ENCODE measurements at places on chromosomes 5 and 9.

- peak; percentile 12 for DNase-seq
Measured at GRCh38 chr9:93012963-93013855, 45.3 kb upstream of the SUSD3 start.

DNA sequence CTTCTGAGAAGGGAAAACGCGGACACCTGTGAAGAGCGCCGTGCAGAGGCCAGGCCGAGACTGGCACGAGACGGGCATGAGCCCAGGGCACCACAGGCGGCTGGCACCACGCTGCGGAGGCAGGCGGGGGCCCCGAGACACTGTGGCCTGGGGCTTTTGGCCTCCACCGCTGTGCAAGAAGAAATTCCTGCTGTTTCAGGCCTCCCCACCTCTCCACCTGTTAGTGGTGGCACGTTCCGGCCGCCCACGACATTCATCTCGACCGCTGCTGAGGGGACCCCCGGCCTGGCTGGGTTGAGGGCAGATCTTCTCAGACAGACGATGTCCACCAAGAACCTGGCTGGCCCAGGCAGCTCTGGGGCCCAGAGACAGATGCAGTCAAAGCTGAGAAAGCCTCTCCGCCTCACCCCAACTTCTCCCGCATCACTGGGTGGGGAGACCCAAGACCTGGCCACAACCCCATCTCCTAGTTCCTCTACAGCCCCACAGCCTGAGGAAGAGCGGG is 11.5 kb downstream of the NACC2 start:
- no peak for DNase-seq

DNA sequence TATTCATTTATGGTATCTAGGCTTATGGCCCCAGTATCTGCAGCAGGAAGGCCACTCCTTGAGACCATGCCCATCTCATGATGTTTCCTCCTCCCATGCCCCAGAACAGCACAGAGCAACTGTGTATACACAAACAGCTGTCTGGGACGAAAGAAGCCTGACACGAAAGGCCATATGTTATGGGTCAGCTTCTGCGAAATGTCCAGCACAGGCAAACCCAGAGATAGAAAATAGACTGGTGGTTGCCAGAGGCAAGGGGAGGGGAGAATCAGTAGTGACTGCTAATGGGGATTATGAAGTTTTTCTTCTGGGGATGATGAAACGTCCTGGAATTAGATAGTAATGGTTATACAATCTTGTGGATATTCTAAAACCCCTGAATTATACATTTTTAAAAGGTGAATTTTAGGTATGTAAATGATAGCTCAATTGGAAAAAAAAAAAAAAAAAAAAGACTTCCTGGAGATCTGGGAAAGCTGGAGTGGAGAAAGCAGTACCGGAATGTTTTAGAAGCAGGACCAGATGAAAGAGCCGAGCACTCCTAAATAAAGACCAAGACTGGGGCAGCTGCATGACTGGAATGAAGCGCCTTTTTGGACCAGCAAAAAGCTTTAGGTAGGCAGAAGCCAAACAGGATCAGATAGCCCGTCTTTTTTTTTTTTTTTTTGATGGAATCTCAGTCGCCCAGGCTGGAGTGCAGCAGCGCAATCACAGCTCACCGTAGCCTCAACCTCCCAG is 29.2 kb downstream of the PCDHGC5 start:
- DNase-seq: no peak

DNA sequence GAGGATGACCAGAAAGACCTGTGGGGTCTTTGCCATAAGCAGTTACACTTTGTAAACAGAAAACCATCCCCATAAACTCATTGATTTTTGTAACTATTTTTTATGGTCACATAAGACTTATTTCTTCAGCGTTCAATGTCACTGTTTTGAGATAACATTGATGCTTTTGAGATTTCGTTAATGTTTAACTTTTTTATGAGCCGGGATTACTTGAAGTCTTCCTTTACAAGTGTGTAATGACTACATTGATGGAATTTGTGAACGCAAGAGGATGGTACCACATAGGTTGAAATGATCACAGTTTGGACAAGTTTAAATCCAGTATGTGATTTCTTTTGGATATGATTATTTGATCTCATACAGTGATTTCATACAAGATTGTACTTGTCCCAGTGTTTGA is 1.8 kb downstream of the SLC12A2 start:
- DNase-seq: no peak

DNA sequence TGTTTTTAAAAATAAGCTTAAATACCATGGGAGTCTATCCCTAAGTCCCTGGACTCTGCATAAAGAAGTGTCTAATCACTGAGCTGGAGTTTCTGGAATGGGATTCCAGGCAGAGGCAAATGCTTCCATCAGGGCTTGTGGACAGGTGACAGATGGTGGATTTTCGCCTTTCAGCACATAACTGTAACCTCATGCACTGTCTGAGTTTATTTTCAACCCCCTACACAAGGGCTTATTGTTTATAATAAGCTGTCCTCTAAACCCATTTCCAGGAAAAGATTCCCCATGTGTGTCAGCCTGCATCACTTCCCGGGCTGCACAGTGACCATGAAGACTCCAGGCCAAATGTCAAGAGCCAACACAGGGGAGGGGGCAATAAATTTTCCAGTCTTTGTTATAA is 264.0 kb downstream of the PIK3R1 start:
- no peak for DNase-seq

- no peak for DNase-seq
Measured at GRCh38 chr5:116522356-116523136, 52.1 kb downstream of the SEMA6A start.

DNA sequence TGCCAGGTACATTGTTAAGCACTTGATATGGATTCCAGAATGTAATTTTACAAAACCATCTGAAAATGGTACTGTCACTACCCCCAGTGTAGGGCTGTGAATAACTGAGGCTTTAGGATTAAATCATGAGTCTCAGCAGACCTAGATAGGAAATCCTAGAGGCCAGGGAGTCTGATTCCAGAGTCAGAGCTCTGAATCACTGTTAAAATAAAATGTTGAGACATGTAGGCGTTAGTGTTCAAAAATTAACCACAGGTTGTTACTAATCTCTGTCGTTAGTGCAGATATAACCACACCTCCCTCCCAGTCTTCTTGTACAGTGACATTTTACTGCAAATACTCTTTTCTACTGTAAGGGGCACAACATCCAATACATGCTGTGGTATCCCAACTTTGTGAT is 1828.8 kb downstream of the MAT2B start:
- DNase-seq: no peak

- DNase-seq: no peak
Measured at GRCh38 chr5:15791859-15792258, 291.9 kb downstream of the FBXL7 start.

DNA sequence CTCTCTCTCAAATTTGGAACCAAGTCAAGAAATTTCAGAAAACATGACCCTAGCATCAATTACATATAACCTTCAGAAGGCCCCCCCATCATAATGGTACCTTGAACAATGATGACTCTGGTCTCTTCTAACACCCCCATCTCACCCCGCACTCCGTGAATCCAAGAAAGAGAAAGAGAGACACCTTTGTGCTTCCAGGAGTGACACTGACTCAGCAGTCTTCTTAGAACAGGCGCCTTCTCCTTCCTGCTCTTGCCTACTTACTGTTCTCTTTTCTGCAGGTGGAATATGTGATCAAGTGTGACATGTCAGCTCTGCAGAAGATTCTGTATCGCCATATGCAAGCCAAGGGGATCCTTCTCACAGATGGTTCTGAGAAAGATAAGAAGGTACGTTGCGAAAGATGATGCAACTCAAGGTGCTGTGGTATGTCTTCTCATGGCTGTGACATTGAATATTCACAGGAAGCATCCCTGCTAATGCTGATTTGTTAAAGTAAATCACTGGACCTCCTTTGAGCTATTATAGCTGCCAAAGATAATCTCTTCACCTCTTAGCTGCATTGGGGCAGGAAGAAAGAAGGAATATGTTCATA is 81.3 kb downstream of the SMARCA2 start:
- no peak for DNase-seq

DNA sequence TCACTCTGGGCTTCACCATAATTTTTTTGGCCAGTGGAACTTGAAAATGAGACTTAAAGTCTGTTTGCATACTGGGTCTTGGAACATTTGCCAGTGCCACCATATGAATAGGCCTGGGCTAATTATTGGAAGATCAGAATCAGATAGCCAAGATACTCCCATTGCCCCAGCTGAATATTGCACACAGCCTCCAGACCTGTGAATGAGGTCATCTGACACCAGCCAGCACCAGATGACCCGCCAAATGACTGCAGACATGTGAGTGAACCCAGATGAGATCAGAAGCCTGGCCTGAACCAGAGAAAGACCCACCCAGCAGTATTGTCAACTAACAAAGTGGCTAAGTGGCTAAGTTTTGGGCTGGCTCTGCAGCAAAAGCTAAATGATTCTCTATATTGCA is 220.5 kb upstream of the MPDZ start:
- no peak for DNase-seq

DNA sequence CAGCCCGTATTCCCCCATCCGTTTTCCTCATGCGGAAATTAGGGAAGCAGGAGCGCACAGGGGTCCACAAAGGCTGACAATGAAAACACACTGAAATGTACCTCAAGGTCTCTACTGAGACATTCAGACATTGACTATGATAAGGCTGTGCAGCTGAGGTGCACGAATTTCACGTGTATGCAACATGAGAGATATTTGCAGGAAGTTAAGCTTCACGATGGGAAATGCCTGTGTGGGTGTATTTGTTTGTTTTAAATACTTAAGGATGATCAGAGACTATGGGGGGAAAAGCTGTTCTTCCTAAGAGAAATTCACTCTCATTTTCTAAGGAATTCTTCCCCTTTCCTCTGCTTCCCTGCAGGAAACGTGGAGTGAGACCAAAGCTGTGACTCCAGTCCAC is 2.6 kb upstream of the SPATA31E1 start:
- DNase-seq: no peak

DNA sequence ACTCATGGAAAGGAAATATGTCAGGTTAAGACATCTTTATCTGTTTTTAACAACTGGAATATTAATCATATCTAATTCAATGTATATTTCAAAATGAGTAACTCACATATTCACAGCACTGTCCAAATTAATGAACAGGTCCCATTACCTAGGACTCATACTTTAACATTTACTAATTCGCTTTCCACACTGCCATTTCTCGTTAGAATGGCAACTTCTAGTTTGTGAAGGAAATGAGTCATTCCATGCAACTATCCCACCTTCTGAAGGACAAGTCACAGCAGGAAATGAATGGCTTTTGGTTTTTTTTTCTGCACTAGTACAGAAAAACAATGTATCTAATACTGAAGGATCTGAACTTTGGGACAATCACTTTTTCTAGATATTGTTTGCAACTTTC is 24.6 kb upstream of the IFNK start:
- DNase-seq: no peak

DNA sequence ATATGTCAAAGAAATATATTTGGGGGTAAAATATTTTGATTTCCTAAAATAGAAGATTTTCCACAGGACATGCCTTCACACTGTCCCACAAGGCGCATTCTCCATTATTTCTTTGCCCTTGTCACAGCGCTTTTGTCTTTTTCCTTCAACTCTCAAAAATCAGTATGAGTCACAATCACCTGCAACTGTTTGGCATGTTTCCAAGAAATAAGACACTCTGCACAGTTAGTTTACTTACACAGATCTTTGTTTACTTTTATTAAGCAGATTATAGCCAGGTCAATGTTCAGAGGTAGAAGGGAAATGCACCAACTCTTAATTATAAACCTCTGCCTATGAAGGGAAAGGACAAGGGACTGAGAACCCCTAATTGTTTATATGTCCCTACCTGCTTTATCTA is 9.5 kb downstream of the CEMIP2 start:
- DNase-seq: no peak

GRCh38 chr5:137665678-137666460 is 70.0 kb downstream of the KLHL3 start:
- peak; percentile 51 for DNase-seq

- DNase-seq: no peak
Measured at GRCh38 chr9:112629671-112630485, 88.0 kb downstream of the INIP start.

- no peak for DNase-seq
Measured at GRCh38 chr5:83577036-83577636, 105.6 kb downstream of the VCAN start.

DNA sequence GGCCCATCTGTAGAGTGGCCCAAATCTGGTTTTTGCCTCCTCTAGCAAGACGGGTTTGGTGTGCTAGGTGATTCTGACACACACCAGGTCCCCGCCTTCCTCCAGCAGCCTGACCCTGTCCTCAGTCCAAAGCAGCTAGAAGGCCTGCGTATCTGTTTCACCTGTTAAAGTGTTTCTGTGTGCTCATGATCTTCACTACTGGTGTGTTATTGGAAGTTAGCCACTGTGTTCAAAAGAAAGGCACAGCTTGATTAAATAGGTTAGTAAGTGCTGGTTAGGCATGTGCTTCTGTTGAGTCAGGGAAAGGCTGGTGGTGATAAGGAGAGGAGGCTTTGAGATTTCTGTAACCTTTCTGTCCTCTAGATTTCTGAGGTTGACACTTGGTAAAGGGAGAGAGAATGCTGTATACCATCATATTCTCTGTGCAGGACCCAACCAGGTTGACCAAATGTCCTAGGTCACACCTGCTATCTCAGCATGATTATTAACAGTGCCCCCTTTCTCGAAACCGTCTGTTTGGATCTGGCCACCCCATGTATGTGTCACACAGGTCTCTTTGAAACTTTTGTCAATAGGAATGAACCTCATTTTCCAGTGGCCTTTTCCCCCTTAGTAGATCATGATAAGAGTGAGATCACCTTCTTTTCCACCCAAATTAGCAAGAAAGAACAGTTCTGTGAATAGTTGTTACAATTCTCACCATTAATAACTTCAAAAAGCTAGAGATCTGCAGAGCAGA is 58.8 kb downstream of the ARHGAP26 start:
- no peak for DNase-seq

DNA sequence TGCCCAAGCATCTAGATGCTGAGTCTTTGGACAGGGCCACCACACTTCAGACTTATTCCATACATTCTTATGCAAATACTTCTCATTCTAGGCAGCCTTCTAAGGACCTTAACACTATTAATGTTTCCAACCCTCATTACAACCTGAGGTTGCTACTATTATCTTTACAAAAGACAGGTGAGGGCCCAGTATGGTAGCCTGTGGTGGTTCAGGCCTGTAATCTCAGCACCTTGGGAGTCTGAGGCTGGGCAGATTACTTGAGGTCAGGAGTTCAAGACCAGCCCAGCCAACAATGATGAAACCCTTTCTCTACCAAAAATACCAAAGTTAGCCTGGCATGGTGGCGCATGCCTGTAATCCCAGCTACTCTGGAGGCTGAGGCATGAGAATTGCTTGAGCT is 16.2 kb downstream of the ZFP62 start:
- DNase-seq: peak; percentile 2
